ENCODE measurements at places on chromosomes 11 and 22. TPM values are rescaled to one million over a fixed set of nuclear protein-coding genes. Genes with fewer than 3 reads are reported as not detected.

DNA sequence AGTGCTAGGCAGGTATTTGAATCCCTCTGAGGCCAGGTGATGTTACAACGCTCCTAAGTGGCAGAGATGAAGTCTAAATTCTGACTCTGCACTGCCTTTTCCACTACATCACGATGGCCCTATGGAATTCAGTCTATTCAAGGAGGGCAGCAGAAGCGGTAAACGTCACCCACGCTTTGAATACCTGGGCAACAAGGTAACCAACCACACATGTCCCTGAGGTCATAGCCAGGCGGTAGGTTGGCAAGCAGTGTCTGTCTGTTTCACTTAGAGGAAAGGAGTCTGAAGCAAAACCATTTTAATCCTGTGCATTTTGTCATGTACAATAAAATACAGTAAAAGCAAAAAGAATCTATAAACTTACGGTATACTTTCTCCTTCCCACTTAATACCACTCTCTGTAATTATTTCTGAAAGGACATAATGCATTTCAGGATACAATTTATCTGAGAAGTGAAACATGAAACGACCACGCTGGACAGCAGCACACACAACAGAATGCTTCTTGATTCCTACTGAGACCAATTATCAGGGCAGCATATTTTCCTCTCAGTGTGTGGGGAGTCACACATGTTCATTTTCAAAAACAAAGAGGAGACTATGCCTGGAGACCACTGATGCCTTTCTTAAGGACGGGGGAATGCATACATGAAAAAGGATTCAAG lies 51.3 kb downstream of the PRDM10 start:
- DNase-seq = no peak

INSC gene
- total RNA-seq = not detected

- DNase-seq = no peak
These were observed at the start of gene FAT3 for GRCh38 chr11:92224407-92225124. Gene FAT3 (plus strand): TSS chr11:92224818. CDS start chr11:92352113, 127,295 bp downstream.

DNA sequence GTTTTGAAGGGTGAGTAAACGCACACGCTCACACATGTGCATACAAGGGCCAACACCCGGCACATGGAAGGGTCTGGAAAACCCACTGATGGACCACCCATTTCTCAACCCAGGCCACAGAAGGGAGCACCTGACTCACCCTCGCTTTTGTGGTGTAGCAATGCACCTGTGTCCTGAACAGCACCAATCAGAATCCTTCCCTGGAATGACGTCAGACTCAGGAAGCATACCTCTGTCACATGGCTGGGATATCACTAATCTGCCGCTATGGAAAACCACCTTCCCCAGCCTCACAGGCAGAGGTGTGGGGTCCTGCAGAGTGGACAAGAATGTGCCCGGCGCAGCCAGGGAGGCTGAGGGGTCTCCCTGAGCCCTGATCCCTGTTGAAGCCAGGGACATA lies 9.0 kb upstream of the OSM start:
- no peak for DNase-seq

DNA sequence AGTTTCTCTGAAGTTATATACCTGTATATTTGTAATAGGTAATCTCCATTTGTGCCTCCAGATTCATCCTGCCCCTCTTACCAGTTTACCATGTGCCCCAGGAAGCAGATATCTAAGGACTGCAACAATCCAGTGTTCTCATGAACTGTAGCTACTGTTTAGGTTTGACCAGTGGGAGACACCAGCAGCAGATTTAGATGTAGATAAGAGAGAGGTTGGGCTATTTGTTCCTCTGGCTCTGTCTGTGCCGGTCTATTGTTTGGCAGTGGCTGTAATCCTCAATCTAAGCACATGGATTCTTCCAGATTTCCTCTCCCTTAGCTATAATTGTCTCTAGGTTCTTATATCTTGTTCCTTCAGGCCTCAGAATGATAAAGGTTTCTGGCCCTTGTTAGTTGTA lies 88.4 kb downstream of the ANO3 start:
- no peak for DNase-seq

DNA sequence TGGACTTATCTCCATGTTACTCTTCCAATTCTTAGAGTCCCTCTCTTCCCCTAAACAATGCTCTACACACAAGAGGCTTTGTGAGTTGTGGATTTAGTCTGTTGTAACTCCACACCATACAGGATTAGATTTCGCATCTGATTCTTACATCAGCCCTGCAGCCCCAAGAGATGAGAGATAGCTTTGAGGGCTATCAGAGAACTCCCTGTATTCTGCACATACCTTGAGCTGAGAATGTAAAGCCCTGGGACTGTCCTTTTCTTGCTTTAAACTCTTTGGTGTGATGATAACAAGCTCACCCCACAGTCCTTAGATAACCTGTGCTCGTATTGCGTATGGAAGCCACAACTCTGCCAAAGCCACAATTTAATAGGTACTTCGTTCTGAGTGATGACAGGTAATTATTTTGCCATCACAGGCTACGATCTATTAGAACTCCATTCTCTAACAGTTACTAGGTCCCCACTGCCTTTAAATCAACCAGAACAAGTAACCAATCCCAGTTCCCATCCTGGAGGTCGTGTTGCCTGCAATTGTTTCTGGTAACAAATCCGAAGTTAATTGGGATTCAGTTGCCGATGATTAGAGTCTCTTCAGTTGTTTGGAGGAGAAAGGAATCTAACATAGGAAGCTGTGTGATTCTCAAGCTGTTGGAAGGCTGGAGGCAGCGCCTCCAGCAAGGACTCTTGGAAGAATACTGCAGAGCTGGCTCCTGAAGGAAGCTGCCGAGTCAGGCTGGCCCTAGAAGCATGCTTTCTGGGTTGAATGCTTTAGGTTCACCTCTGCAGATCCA lies 1.3 kb upstream of the PARVG start:
- no peak for DNase-seq

DNA sequence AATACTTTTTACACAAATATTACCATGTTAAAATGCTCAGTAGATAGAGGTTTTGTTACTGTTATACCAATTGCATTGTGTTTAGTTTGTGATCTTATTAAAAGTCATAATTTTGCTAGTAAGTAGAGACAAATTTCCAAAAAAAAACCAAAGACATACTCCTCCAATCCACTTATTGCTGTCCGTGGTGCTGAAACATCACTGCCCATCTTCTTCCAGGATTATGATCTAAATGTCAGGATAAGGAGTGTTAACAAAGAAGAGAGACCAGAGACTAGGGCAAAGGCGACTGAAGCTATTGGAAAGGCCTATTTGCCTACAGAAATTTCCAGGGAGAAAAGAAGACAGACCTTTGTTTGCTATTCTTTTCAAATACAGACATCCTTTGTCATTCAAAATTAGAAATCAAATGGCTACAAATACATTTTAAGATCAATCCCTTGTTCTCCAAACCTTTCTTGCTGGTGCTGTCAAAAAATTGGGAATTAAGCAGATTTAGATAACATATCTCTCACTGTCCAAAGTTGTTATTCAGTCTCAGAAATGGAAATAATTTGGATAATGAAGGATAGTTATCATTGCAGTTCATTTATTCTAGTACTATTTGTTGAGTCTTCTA lies 199.7 kb downstream of the C11orf91 start:
- DNase-seq = no peak

MFRP gene
- total RNA-seq = not detected

CD59 gene
- 659 TPM for total RNA-seq

GRCh38 chr11:86488553-86488952 lies 113.9 kb downstream of the CCDC81 start:
- DNase-seq = no peak

DNA sequence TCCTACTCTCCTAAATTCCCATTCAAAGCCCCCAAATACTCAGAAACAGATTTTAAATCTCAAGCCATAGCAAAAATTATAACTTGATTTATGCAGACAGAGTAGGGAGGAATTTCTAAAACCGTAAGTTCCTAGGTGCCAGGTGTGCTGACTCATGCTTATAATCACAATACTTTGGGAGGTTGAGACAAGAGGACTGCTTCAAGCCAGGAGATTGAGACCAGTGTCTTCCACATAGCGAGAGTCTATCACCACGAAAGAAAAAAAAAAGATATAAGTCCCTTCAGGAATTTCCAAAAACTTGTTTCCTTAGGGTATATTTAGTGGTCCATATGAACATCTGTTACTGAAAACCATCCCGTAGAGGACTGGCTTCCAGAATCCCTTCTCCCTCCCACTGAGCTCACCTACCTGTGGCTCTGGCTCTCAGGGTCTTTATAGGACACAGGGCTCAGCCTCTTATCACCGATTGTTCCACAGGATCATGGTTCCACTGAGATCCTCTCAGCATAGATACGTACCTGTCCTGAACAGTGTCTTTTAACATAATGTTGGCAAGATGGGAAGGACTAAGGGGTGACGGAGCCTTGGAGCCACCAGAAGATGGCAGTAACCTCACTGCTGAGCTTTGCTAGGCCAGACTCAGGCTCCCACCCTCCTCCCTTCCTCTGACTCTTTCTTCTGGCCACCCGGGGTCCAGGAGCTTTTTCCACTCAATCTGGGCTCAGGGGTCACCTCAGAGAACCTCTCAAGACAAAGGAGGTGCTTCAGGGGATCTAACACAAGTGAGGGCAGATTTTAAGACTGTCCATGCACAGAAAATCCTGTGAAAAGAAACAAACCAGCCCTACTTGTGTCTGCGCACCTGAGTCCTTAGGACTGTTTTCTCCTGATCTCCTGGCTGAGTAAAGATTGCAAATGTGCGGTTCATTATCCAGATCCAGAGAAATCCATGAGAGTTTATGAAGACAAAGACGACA lies 117.5 kb upstream of the TOP3B start:
- DNase-seq = no peak

- DNase-seq = no peak
These were observed 134.7 kb upstream of the E2F8 start for GRCh38 chr11:19375440-19375839.

PGA3 gene
- total RNA-seq = 47.2 TPM
